ENCODE measurements at places on chromosomes 4 and X. TPM values are rescaled to one million over a fixed set of nuclear protein-coding genes. Genes with fewer than 3 reads are reported as not detected.
A peak's percentile ranks its signal among the peaks of the same experiment; 100 is the strongest.

GRCh38 chr4:139567159-139567870 lies 11.3 kb upstream of the SETD7 start:
- DNase-seq, result no peak

DNA sequence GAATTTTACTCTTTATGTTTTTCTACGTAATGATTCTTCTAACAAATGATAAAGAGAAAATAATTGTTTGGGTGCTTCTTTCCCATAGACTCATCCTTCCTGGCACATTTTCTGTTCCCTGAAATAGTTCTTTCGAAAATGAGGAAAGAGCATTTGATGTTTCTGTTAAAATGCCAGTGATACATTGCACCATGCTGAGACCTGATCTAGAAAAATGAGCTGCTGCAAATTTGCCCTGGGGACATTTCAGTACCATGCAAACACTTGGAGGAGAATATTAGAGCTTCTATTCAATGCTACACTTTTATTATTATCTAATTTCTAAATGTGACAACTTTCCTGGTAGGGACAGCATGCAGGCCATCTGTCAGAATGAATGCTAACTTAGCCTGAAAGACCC lies 83.3 kb downstream of the C4orf33 start:
- DNase-seq, result no peak

DNA sequence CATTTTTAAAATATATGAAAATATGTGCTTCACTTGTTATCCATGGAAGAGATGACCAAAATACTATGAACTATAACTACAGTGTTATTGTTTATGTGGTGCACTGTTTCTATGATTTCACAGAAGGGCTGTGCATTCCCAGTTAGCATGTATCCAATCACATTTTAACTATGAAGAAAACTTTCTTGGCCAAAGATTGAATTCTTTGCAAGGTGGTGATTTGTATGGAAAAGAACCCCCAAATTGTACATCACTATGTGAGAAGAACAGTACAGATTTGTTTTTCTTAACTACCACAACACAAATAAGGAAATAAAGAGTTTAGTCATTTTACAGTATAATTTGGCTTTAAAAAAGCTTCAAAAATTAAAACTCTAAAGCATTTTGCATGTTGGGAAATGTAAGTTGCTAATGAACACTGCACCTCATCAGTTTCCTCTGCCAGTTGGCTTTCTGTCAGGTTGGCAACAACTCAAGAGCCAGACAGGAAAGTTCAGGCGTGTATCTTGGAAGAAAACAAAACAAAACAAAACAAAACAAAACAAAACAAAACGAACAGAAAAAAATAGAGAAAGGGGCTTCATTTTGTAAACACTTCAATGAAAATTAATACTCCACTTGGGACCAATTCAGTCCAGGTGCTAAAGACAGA lies 237.0 kb downstream of the SCFD2 start:
- no peak for DNase-seq

GRCh38 chrX:97740044-97740443 lies 856.3 kb downstream of the RPA4 start:
- DNase-seq, result no peak

DNA sequence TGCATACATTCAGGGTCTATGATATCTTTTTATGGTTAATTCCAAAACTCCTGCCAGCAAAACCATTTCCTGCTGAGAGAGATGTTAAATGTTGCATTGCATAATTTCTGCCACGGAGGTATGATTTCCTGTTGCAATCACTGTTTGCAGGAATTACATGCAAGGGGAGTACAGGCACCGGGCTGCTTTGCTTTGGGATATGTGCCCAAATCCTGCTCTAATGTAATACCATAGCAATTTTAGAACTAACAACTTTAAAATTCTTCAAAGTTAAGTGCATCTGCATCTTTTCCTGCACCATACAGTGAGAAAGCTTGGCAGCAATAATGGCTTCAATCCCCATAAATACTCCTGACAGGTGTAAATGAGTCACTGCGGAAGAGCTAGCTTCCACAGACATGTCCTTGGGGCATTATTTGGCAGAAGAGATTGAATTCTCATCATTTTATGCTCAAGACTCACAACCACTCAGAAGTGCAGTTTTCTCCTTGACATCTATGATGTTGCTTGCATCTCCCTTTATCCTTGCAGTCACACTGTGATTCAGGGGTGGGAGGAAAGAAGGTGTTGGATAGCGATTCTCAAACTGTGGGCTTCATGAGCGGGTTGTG lies 29.6 kb downstream of the TRIM2 start:
- DNase-seq, result peak; percentile 46

GRCh38 chr4:185933078-185933581 lies 121.1 kb upstream of the SORBS2 start:
- DNase-seq, result no peak

DNA sequence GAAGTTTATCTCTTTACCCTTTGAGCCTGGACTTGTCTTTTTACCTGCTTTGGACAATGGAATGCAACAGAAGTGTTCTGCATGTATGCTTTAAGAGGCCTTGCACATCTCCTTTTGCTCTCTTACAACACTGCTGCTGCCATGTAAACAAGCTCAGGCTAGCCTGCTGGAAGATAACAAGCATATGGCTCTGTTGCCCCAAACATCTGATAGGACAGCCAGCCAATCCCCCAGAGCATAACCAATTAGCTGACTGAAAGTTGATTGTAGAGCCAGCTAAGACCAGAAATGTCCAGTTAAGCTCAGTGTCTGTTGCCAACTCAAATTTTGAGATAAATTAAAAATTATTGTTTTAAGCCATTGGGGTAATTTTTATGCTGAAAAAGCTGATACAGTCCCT lies 510.6 kb upstream of the CNKSR2 start:
- DNase-seq, result no peak

GRCh38 chr4:25560605-25561004 lies 95.0 kb upstream of the SLC34A2 start:
- DNase-seq, result no peak

DNA sequence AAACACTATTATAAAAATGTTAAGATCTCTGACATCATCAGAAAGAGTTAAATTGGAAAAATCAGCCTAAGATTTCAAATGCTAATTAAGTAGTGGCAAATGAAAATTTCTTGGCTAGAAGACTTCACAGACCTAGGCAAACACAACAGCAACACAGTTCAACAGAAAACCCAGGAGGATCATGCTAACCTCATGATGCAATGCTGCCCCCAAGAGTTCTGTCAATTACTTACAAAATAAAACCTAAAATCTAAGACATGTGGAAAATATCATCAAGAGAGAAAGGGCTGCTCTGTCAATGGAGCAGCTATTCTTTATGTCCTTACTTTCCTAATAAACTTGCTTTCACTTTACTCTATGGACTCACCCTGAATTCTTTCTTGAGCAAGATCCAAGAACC lies 21.0 kb downstream of the S100G start:
- no peak for DNase-seq

GRCh38 chr4:6390356-6390755 lies 82.1 kb downstream of the PPP2R2C start:
- DNase-seq, result no peak

- no peak for DNase-seq
These were observed at the start of gene PPP3CA for GRCh38 chr4:101347267-101347556. TSS of gene PPP3CA (minus strand) at chr4:101347526.

- no peak for DNase-seq
These were observed 3.4 kb downstream of the MAGEB5 start for GRCh38 chrX:26219351-26219750.

GRCh38 chr4:110793381-110793801 lies 170.5 kb upstream of the PITX2 start:
- DNase-seq, result no peak

DNA sequence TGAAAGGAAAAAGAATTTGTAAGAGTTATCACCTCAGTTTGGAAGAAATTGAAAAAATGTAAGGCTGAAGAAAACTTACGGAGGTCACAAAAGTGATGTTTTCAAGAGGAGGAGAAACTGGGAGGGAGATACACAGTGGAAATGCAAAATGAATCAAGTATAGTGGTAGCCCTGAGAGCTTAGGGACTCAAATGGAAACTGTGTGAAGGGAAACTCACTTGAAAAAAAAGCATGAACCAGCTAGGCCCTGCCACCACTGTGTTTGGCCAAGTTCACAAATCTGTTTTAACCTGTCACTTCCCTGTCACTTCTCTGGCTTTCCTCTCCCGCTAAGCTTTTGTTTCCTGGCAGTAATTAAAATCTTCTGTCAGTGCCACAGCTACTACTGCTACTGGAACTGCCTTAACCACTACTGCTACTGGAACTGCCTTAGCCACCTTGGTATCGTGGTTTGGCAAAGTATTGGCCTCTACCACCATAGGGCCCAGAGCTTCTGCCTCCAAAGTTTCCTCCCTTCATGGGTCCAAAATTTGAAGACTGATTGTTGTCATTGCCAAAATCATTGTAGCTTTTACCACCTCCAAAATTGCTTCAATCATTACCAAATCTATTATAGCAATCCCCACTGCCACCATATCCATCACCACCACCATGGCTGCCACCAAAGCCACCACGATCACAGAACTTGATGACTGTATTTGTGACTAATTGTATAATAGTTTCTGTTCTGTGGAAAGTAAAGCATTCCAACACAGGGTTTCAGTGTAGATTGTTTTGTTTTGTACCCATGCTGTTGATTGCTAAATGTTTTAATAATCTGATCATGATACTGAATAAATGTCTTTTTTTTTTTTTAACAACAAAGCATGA lies 41.5 kb downstream of the SMARCA5 start:
- DNase-seq, result no peak

DNA sequence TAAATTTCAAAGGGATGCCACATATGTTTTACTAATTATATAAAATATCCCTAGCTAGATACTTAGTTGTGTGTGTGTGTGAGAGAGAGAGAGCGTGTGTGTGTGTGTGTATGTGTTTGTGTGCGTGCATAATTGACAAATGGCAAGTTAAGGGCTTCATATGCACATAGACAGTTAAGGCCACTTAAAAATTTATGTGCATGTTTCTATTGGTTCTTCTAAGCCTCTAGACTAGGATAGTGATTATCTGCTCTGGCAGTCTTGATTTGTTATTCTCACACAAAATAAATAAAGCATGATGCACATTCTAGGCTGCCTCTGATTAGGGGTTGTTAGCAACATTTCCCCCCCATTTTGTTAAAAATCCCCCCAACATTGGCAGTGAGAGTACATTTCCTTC lies 279.0 kb upstream of the TAPT1 start:
- no peak for DNase-seq

DNA sequence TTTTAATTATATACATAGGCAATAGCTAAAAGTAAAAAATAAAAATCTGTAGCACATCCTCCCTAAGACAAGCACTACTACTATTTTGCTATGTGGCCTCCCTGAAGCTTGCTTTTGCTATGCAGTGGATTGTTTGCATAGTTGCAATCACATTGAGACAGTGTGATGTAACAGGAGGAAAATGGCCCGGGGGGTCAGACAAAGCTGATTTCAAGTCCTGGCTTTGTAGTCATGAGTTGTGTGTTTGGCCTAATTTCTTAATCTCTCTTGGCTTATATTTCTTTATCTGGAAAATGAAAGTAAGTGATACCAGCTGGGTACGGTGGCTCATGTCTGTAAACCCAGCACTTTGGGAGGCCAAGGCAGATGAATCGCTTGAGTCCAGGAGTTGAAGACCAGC lies 166.6 kb downstream of the LHFPL1 start:
- DNase-seq, result no peak

- DNase-seq, result no peak
These were observed 103.2 kb downstream of the SRPX start for GRCh38 chrX:38117485-38117884.

- no peak for DNase-seq
These were observed 32.1 kb downstream of the CCKAR start for GRCh38 chr4:26458157-26458561.

GRCh38 chr4:23733476-23733875 lies 156.4 kb downstream of the PPARGC1A start:
- no peak for DNase-seq

GRCh38 chrX:22078117-22078516 lies 46.0 kb downstream of the PHEX start:
- no peak for DNase-seq

DNA sequence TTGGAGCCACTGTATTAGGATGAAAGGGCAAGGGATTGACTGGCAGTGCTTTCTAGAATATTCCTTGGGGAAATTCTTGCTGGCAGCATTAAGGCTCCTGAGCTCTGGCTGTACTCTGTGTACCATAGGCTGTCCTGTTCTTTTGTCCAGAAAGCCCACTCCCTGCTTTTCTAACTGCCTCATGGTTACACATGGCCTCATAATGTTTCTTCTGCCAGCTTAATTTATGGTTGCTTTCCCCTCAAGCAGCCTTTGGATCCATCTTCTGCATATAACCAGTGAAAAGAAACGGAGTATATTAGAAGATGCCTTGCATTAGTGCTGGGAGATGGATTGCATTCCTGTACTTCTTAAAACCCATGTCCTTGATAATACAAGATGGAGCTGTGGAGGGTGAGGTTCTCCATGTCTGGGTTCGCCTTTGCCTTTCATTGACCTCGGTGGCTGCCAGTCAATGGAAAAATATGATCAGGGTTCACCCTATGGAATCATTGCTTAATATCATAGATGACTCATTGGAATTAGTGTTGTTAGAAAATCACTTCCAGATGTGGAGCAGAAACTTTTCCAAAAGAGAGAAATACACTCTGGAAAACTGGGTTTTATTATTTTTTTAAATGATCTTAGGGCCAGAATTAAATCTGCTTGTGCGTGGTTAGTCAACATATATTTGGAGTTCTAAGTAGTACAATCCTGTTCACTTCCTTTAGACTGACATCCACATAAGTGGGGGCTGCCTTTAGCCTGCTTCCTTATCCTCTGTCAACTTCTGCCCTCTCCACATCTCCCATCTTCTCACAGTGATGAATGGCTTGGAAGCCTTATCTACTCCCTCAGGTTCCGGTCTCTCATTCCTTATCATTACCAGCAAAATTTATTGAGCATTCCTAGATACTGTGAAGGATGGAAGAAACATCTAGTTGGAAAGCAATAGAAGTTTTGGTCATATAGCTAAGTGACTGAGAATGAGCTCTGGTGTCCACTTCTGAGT lies 24.9 kb downstream of the DOCK11 start:
- no peak for DNase-seq

DNA sequence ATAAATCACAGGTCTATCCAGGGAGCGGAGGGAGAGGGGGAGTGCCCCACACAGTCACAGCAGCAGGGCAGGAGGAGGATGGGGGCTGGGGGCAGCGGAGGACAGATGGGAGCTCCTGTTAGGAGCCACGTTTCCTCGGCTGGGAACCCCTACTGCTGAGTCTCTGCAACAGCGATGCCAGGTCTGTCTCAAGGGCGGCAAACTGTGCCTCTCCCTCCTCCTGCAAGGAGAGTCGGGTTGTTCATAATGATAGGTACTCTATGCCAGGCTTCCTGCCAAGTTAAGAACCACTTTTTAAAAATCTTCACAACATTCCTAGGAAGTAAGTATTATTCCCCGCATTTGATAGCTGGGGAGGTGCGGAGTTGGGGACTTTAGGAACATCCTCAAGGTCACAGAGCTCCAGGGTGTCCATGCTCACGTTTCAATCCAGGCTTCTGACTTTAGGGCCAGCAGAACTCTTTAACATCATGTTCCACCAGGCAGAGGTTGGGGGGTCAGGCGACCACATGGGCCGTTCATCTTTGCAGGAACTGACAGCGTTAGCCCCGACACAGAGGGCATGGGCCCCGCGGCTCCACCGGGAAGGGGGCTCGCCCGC lies 98.3 kb upstream of the MAML3 start:
- DNase-seq, result no peak

- no peak for DNase-seq
These were observed 2.8 kb upstream of the AMTN start for GRCh38 chr4:70515367-70516250.

ANAPC10 gene
- total RNA-seq, result 20.2 TPM

HSFX3 gene
- not detected for total RNA-seq

SHISA3 gene
- not detected for total RNA-seq
